ENCODE measurements at places on chromosomes 6 and 20.

DNA sequence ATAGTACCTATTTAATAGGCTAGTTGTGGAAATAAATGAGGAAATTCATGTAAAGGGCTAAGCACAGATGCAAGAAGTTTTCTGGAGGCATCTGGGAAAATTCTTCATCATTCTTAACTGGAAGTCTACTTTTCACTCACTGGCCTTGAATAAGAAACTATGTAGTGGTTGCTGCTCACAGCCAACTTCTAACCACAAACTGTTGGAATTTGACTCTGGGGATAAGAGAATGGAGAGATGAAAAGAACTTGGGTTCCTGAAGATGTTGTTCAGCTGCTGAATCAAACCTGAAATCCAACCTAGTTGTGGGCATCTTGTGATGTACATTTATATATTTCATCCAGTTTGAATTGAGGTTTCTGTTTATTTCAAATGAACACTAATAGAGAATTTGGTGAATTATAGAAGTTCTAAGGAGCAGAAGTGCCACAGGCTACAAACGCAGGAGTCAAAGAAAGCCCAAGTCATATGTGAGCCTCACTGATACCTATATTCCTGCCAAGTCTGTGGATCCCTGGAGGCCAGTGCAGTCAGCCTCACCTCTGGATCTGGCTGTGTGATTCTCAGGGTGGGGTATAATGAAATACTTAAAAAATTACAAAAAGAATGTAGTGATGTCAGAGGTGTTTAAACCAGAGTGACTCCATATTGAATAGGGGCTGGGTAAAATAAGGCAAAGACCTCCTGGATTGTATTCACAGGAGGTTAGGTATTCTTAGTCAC lies 18.7 kb upstream of the MEI4 start:
- DNase-seq, result no peak

DNA sequence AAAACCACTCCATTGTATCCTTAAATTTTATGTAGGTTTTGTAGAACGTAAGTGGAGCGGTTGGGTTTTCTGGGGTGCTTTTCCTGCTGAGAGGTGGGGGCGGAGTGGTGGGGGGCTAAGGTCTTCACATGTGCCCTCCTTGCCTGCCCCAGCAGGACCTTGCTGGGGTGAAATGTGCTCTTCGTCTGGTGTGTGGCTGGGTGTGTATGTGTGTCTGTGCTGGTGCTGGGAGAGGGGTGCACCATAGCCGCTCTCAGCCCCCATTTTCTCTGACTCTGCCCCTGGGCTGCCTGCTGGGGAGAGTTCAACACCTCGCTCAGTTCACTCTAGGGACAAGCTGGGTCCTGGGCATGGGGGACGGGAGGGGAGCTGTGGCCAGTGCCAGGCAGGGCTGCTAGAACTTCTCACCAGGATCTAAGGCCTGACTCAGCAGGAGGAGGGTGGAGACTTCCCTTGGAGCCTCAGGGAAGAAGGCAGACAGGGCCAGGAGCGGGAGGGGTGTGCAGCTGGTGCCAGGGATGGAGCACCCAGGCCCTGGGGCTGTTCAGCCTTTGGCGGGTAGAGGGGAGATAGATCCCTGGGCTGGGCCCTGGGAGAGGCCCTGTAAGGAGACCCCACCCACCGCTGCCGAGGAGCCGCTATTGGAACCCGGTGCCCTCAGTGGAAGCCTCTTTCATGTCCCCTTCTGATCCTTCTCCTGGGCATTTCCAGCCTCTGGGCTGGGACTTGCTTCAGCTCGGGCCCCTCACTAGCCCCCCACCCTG lies 4.8 kb downstream of the SOX18 start:
- no peak for DNase-seq

- DNase-seq, result no peak
Measured at GRCh38 chr6:109096208-109096607, 901 bp downstream of the CEP57L1 start.

GRCh38 chr6:11179419-11180202 lies 52.9 kb downstream of the NEDD9 start:
- no peak for DNase-seq

GRCh38 chr20:52941808-52942207 lies 30.4 kb upstream of the TSHZ2 start:
- no peak for DNase-seq

DNA sequence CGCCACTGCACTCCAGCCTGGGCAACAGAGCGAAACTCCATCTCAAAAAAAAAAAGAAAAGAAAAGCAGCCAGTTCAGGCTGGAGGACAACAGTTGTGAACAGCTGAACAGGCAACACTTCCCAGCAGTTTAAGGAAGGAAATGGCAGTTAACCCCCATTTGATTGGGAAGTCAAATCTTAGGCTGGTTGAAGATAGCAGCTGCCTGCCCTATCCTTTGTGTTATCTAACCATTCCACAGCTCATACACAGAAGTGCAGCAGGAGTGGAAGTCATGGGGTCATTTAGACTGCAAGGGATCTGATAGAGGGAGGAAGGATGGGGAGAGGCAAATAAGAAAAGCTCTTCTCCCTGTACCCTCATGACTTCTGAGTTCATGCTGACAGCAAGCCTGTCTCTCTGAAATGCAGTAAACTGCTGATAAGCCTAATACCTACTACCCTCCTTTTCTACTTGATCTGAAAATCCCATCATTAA lies 35.3 kb downstream of the KCTD20 start:
- no peak for DNase-seq

GRCh38 chr6:15662326-15663129 lies at the start of gene DTNBP1:
TSS of gene DTNBP1 (minus strand) at chr6:15663028. CDS start at chr6:15662869, 159 bp downstream.
- peak; percentile 70 for DNase-seq

DNA sequence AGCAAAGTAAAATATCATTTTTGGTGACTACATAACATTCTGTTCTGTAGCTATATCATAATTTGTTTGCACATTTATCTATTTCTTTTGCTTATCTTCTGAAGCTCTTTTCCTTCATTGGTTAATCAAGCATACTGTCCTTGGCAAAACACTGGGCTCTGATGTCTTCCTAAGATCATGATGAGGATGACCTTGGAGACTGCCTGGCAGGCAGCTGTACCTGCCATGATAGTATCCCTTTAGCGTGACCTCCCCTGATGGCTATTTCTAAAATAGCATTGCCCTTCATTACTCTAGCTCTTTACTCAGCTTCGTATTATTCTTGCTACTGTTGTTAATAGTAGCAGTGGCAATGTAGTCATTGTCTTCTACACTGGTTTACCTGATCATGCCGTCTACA lies 46.0 kb upstream of the ELOVL5 start:
- no peak for DNase-seq

DNA sequence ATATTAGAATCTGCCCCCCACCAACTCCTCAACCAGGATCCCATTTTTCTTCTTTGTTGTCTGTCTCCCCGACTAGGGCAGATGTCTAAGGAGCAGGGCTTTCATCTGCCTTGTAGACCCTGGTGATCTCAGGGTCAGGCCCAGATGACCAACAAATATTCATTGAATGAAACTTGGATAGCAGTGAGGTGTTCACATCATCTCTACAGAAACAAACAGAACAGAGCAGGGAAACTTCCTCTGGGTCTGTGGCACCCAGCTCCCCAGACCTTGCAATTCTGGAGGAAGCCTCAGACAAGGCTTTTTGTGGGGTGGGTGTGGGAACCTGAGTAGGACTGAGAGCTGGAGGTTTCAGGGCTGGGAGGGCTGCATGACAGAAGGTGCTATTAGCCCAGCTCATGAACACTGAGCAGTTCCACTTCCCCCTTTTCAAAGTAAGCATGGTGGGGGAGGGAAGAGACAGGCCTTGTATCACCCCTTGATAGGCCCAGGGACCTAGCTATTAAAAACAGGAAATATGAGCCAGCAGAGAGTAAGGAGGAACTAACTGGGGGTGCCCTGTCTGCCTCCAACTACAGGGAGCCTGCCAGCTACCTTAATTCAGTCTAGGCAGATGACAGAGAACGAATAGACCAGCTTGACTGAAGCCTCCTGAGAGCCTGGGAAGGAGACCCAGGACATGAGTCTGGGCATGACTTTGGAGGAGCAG lies 37.3 kb upstream of the TOP1 start:
- no peak for DNase-seq

- no peak for DNase-seq
Measured at GRCh38 chr20:50054626-50055511, 58.1 kb downstream of the UBE2V1 start.

- no peak for DNase-seq
Measured at GRCh38 chr20:62760856-62761758, 35.2 kb upstream of the MRGBP start.

DNA sequence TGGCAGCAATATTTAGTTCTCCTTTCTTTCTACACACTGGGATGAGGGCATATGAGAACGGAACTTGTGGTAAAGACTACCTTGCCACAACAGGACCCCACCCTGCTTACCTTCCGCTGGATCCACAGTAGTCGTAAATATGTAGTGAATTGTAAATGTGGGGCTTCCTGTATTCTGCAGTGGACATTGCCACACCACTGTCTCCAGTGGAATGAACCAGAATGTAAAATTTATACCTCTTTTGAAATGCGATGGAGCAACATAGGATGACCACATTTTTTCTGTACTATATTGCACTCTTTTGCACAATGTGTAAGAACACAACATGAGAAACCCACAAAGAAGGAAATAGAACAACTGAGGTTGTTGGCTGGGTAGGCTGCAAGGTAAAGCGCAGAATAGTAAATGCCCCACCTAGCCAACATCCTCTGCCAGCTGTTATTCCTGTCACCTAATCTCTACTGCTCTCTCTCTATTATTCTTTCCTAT lies 16.1 kb upstream of the RIPOR2 start:
- DNase-seq, result no peak

- DNase-seq, result no peak
Measured at GRCh38 chr20:44174996-44175765, 11.8 kb downstream of the JPH2 start.

DNA sequence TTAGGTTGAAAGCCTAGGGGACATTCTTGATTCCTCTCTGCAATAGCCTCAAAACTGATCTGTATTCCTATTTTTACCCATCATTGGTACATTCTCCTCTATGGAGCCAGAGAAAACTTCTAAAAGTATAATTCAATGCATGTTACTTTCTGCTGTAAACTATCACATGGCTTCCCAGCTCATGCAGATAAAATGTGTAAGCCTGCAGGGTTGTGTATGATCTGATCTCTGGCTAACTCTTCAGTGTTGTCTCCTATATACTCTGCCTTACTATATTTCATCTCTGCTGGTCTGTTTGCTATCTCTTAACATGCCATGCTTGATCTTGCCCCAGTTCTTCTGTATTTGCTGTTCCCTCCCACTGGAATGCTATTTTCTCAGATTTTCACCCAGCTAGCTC lies 323.3 kb upstream of the RSPO3 start:
- DNase-seq, result no peak

GRCh38 chr20:62822788-62823651 lies 6.2 kb downstream of the COL9A3 start:
- DNase-seq, result no peak

DNA sequence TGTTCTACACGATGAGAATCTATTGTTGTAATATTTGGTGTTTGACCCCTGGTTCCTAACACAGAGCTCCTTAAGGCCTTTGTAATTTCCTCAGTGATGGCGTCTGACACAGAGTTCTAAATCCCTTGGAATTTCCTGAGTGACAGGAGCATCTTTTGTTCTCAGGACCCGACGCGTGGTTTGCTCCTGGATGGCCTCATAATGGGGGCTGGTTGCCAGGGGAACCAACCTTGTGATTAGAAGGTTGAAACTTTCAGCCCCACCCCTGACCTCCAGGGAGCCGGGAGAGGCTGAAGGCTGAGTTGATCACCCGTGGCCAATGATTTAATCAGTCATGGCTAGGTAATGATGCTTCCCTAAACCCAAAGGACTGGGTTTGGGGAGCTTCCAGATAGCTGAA lies 20.5 kb upstream of the ZNF133 start:
- no peak for DNase-seq

GRCh38 chr6:145235207-145235606 lies 500.1 kb downstream of the EPM2A start:
- DNase-seq, result no peak

DNA sequence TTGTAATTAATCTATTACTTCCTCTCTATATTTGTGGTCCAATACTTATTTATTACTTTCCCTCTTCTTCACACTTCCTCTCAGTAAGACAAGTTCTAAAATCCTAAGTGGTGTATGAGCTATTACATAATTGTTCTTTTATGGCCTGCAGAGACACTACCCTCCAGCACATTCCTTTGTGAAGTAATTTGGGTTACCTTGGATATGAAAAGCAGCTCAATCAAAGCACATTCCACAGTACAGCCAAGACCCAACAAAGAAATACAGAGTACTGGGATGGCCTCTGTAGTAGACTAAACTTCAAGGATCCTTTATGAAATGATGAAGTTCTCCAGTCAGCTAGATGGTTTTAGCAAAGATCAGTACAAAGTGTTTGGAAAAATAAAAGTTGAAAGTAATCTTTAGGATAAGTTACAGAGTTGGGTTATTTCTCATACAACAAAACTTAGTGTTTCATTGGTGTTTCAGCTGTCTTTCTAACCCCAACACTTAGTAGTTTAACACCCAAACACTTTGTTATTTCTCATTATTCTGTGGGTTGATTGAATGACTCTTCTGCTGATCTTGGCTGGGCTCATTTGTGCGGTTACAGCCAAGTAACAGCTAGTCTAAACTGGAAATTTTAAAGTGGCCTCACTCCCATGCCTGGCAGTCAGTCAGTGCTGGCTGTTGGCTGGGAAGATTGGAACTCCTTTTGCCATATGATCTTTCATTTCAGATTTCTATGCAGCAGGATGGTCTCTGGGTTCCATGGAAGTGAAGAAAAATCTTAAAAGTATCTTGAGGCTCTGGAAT lies 161.5 kb upstream of the POU3F2 start:
- no peak for DNase-seq

- DNase-seq, result no peak
Measured at GRCh38 chr6:159463119-159463829, 229.8 kb downstream of the SOD2 start.

DNA sequence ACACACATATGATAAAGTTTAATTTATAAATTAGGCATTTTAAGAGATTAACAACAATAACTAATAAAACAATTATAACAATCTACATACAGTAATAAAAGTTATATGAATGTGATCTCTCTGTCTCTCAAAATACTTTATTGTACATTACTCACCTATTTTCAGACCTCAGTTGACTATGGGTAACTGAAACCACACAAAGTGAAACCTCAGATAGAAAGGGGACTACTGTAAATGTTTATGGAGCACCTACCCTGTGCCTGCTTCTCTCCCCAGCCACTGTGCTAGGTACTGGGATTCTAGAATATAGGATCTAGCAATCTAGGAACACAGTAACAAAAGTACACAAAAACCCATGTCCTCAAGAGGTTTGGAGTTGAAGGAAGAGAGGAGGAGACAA lies 63.4 kb upstream of the BTN3A2 start:
- no peak for DNase-seq

GRCh38 chr6:150373260-150373701 lies 4.5 kb downstream of the IYD start:
- no peak for DNase-seq

GRCh38 chr20:59828125-59829053 lies 105.0 kb downstream of the SYCP2 start:
- DNase-seq, result no peak

DNA sequence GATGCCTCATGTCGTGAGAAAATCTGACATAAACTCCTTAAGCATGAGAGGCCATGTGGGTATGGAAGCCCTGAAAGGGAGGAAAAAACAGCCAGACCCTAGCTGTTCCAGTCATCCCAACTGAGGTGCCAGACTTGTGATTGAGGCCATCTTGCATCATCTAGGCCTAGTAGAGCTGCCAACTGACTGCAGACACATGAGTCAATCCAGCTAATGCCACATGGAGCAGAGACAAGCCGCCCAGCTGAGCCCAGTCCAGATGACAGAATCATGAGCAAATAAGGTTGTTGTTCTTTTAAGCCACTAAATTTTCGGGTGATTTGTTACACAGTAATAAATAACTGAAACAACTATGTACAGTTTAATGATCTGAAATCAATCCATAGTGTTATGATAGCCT lies 680.9 kb downstream of the MAFB start:
- no peak for DNase-seq
